IgD-negative memory B cell (primary cell): ENCODE measurements at places on chromosomes 16 and 17. TPM values are rescaled to one million over a fixed set of nuclear protein-coding genes. Genes with fewer than 3 reads are reported as not detected.

The HOXB9 gene
- not detected for polyA plus RNA-seq

The SMG1 gene
- 17.2 TPM for polyA plus RNA-seq

The PRDM7 gene
- not detected for polyA plus RNA-seq

The TEKT3 gene
- polyA plus RNA-seq: not detected

The MYO1C gene
- polyA plus RNA-seq: 29.6 TPM

The TEPSIN gene
- 15.3 TPM for polyA plus RNA-seq
